ENCODE measurements at places on chromosomes 5 and 9. TPM values are rescaled to one million over a fixed set of nuclear protein-coding genes. Genes with fewer than 3 reads are reported as not detected.

DNA sequence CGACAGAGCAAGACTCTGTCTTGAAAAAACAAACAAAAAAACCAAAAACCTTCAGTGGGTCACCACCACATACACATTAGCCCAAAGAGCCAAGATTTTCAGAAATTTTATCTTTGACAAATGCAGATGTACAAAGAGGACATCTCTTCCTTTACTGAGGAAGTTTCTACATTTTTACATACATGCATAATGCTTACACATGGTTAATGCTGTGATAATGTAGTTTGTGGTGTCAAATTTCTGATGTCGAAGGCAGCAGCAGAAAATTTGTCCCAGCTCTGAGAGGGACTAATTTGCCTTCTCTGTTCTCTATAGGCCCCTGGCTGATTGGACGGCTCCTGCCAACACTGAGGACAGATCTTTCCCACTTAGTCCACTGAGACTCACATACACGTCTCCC, 24.6 kb upstream of the C9orf40 start:
- DNase-seq: no peak

The RANBP3L gene
- 0.33 TPM for total RNA-seq

DNA sequence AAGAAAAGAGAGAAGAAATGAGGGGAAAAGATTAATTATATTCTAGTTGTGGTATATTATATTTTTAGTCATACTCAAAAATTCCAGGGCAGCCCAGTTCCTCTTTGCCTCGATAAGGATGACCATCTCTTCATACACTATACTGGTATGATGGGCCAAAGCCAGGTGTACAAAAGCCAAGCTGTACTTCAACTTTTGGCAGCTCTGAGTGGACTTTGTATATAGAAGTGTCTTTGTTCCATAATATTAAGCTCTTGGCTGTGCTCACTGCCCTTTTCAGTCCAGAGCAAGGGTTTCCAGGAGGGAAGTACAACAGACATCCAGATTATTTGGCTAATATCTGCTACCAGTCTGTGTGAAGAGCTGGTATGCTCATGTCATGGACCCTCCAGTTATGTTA, 934.3 kb upstream of the CDH10 start:
- DNase-seq: no peak

The GDF9 gene
- 0.08 TPM for total RNA-seq

- no peak for DNase-seq
Observed at GRCh38 chr5:121850272-121850671, 1.4 kb upstream of the FTMT start.

The MARCHF3 gene
- 1.6 TPM for total RNA-seq

GRCh38 chr9:16627967-16628366, 242.5 kb downstream of the BNC2 start:
- DNase-seq: no peak

The F12 gene
- 256 TPM for total RNA-seq

GRCh38 chr9:90659650-90660364, 17.2 kb upstream of the DIRAS2 start:
- DNase-seq: no peak

The ANGPTL2 gene
- 0.93 TPM for total RNA-seq

DNA sequence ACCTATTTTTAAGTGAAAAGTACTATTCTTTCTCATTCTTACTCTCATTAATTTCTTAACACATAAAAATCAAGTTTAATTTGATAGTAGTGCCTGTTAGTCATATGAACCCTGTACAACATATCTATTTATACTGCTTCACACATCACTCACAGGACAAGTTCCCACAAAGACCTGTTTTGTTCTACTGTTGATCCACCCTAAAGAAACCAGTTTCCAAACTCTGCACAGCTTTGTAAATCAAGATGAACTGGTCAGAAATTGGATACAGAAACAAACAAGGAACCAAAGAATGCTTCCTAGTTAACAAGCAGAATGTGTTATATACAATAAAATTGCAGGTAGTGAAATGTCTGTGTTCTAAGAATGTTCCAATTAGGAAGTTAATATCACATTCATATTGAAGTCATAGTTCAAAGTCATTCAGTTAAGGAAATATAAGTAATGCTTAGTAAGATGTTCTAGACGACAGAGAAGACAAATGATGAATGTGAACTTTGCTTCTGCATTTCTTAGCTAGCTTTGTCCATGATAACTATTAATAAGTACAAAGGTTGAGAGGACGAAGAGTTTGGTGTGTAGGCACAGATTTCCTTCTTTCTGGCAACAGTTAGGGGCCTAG, 33.4 kb downstream of the C9orf85 start:
- DNase-seq: no peak

The OTP gene
- total RNA-seq: not detected

GRCh38 chr9:1748407-1748806, 266.7 kb upstream of the SMARCA2 start:
- no peak for DNase-seq

GRCh38 chr9:136529516-136530460, 16.1 kb downstream of the NOTCH1 start:
- no peak for DNase-seq

The TSSK1B gene
- total RNA-seq: not detected

DNA sequence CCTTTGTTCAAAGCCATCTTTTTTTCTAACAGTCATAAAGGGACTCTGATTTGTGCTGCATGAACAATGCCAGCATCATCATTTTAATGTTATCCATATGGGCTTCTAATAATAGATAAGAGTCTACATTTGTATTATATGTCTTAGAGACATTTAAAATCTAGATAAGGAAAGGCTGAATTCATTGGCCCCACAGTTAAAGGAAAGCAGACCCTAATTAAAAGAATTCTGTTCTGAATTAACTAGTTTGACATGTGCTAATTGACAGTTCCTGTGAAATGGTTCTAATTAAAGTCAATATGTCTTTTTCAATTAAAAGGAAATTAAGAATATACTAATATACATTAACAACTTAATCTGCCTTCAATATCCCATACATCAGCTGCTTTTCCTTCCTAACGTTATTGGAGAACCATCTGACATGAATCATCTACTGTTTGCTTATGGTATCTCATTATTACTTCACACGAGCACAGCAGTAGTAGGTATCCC, 104.7 kb downstream of the NR2F1-AS1 start:
- DNase-seq: no peak

DNA sequence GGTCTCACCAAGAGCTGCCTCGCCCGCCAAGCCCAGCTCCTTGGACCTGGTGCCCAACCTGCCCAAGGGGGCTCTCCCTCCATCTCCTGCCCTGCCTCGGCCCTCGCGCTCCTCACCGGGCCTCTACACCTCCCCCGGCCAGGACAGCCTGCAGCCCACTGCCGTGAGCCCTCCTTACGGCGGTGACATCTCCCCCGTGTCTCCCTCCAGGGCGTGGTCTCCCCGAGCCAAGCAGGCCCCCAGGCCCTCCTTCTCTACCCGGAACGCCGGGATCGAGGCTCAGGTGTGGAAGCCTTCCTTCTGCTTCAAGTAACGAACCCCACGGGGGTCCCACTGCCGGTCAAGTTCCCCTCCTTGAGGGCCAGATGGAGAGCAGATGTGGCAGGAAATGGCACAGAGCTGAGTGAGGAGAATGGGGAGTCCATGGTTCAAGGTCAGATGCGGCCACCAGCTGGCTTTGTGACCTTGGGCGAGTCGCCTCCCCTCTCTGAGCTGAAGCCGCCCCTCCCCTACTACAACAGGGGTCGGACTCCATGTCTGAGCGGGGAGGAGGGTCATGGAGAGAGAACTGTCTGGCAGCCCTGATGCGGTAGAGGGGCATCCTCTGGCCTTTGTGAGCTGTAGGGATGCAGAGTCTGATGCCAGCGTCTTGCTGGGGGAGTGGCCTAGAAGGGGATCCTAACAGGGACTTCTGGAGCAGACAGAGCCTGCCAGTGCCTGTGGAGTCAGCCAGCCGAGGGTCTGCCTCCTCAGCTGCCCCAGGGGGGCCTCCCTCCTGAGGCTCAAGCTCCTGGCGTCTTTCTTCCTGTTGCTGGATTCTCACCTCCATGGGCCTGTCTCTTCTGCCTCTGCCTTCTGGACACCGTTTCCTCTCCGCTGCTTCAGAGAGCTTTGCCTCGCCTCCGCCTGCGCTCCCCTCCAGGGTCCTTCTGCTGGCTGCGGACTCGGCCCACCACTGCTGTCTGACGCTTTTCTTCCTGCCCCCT, 9.9 kb downstream of the SYNPO start:
- no peak for DNase-seq

All from liver (tissue), 10 donors.